ENCODE measurements at places on chromosomes 5 and 9.

DNA sequence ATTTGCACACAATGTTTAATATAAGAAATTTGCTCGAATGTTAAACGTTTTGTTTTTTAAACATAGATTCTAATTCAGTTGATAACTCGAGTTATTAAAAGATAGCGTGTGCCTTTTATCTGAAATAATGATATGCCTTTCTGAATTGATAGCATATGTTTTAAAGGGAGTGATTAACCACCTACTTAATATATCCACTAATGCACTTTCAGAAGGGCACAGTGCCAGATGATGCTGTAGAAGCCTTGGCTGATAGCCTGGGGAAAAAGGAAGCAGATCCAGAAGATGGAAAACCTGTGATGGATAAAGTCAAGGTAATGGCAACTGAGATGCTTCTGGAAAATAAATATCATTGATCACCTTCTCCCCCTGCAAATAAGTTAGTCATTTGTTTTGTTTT lies 53.9 kb downstream of the ERAP1 start:
- peaks cover 15% of the 10 kb centered on the region for H3K36me3 ChIP-seq
- H3K4me3 ChIP-seq, result no peak overlapping the region
- DNase-seq, result no peak
- H3K27me3 ChIP-seq, result no peaks in the 10 kb centered on the region
- no peaks in the 10 kb centered on the region for H3K4me1 ChIP-seq

DNA sequence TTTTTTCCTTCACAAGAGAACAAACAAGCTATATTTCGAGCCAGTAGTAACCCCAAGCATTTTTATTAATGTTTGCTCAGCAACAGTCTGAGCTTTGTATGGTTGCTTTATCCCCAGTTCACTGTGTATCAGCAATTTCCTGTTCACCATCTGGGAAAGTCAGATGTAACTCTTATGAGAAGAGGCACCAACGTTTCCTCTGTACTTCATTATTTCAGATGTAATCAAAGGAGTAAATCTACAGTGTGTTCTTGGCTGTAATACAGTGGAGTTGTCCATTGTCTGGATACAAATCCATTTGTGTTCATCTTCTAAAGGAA lies 340.2 kb downstream of the ARRDC3 start:
- H3K27ac ChIP-seq, result no peak overlapping the region
- no peaks in the 10 kb centered on the region for H3K27me3 ChIP-seq
- H3K36me3 ChIP-seq, result no peaks in the 10 kb centered on the region
- H3K4me3 ChIP-seq, result no peak overlapping the region
- DNase-seq, result no peak

DNA sequence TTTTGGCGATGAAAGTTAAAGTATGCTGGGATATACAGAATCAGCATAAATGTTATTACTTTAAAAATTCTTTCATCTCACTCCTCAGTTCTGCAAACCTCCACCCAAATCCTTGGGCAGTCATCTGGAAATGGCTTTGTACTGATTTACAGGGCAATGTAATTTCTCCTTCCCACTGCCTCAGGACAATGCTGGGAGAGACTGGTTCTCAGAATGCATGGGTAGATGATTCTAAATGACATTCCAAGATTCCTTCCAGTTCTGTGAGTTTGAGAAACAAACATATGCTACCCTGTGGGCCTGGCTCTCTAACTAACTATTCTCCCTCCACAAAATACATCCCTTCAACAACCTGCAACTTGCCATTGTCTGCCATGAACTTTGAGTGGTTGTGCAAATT lies 7.5 kb upstream of the PSAT1 start:
- DNase-seq, result no peak
- no peak overlapping the region for H3K4me3 ChIP-seq
- H3K27ac ChIP-seq, result no peak overlapping the region
- H3K27me3 ChIP-seq, result no peaks in the 10 kb centered on the region
- no peaks in the 10 kb centered on the region for H3K36me3 ChIP-seq

GRCh38 chr5:88741964-88742363 lies 141.0 kb downstream of the MEF2C start:
- no peak for DNase-seq
- H3K36me3 ChIP-seq, result no peaks in the 10 kb centered on the region
- no peak overlapping the region for H3K4me3 ChIP-seq
- no peaks in the 10 kb centered on the region for H3K4me1 ChIP-seq

DNA sequence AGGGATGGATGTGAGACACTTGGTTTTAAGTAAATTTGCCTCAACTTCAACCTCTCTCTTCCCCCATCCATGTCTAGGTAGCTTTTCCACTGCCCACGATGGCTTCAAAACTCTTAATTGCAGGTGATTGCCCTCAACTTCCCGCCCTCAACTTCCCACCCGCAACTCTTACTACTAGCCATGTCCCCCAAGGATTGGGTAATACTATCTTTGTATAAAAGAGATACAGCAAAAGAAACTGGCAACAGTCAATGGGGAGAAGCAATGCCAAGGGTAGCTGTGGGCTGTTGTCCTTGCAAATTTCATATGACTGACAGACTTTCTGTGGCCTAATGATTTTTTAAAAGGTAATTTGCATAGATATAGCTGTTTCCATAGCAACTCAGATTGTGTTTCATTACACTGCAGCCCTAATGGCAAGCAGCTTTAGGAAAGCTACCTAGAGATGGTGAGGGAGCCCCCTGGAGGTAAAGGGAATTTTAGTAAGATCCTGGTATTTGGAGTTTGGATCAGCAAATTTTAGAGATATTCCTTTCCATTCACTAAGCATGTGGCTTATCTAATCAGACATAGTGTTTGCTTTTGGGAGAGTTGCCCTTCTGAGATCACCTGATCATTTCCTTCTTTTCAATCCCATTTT lies 421.5 kb upstream of the DAP start:
- no peak overlapping the region for H3K27ac ChIP-seq
- no peaks in the 10 kb centered on the region for H3K27me3 ChIP-seq
- peak; percentile 2 for DNase-seq
- no peak overlapping the region for H3K4me3 ChIP-seq
- no peaks in the 10 kb centered on the region for H3K4me1 ChIP-seq

DNA sequence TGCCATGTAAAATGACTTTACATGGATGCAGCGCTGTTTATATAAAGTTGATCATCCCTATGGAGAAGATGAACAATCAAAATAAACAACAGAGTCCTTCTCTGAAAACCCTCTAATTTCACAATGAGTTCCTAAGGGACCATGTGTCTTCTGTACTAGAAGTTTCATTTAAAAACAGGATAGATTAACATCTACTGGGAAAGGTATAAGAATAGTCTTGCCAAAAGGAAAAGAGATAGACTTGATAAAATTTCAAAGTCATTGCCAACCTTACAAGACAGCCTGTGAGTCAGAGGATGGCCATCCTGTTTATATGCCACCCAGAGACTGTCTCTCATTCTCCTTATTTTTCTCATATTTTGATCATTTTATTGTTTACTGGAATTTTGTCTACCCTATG lies 367.1 kb upstream of the PDE4D start:
- no peak overlapping the region for H3K4me3 ChIP-seq
- no peak overlapping the region for H3K27ac ChIP-seq
- H3K4me1 ChIP-seq, result no peaks in the 10 kb centered on the region

DNA sequence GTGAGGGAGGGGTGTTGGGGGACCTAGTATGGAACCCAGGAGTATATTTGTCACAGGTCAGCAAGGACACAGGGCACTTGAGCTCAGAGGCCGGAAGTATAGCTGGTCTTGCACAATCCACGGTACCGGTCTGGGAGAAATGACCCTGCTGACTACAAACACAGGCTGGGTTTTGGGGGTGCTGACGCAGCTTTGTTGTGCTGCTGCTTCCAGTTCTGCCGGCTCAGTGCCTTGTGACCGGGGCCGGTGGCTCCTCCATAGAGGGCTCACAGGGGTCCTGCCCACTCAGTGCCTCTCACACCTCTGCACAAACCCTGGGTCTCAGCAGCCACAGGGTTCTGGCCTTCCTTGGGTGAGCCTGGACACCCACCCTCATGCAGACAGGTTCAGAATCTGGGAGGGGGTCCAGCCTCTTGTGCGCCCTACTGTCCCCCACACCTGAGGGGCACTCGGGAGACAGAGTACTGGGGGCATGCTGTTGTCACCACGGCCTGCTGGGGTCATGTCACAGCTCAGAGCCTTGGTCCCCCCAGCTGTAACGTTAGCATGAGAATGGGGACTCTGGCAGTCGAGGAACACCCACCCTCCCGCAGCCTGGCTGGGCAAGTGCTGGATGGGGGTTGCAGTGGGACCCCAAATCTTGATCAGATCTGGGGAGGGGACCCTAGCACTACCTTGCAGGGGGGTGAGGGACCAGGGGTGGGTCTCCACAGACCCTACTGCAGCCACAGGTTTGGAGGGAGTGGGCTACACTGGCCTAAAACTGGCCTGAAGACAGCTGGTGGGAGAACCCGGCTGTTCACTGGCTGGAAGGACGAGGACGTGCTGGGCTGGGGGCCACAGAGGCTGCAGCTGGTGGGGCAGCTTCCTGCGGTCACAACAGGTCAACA lies 17.7 kb downstream of the NINJ1 start:
- no peaks in the 10 kb centered on the region for H3K4me1 ChIP-seq
- no peaks in the 10 kb centered on the region for H3K27me3 ChIP-seq
- H3K4me3 ChIP-seq, result no peak overlapping the region
- peak overlapping the region; percentile 51 for H3K27ac ChIP-seq
- peaks cover 52% of the 10 kb centered on the region for H3K36me3 ChIP-seq
- peak; percentile 82 for DNase-seq

DNA sequence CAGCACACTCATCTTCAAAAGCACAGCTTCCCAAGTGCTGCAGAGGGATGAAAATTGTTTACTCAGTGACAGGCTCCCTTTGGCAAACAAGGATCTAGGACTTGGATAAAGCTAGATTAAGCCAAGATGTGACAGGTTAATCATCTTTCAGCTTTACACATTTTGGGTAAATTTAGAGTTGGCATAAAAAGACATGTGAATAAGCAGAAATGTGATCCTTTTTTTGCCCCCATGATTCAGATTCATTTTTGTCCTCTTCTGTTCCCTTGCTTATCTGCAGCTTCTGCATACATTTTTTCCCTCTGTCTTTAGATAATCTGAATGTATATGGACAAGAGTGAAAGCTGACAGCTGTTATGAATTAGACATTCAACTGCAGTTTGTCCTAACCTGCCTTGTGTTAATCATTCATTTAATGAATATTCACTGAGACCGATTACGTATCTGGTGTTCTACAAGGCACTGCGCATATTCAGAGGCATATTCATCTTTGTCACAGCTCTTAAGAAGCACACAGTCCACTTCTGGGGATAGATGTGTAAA lies 19.6 kb downstream of the ADAMTSL1 start:
- H3K27me3 ChIP-seq, result no peaks in the 10 kb centered on the region
- no peak overlapping the region for H3K27ac ChIP-seq
- H3K4me3 ChIP-seq, result no peak overlapping the region
- H3K36me3 ChIP-seq, result no peaks in the 10 kb centered on the region
- DNase-seq, result no peak
- no peaks in the 10 kb centered on the region for H3K4me1 ChIP-seq
